RKO (cell line): ENCODE measurements at places on chromosomes 4 and X.

DNA sequence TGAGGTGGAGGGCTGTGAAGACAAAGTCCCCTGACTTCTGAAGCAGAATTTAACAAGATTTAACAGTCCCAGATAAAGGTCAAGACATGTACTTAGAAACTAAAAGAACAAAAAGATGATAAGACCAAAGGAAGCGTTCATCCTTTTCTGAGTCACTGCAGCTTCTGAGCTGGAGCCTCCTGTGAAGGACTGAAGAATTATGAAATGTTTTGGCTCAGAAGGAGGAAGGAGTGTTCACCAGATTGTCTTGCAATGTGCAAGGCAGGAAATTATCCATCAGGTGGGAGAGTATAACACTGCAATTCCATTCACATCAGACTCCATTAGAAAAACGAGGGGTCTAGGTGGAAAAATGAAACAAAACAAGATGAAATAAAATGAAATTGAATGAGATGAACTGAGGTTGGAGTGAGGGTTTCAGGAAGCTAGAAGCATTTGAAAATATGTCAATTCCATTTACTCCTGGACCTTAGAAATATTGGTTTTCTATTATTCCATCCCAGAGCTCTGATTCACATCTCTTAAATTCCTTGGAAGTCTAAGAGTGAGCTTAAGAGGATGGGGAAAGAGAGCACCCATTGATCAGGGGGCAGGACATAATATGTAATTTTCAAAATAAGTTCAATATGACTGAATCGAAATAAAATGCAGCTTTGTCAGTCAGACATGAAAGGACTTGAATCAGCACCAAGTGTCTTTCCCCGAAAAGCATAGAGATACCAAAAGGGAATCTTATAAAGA lies 186.1 kb upstream of the LNX1 start:
- no peak for DNase-seq

GRCh38 chr4:140174543-140174942 lies 20.6 kb upstream of the MAML3 start:
- DNase-seq, result no peak

DNA sequence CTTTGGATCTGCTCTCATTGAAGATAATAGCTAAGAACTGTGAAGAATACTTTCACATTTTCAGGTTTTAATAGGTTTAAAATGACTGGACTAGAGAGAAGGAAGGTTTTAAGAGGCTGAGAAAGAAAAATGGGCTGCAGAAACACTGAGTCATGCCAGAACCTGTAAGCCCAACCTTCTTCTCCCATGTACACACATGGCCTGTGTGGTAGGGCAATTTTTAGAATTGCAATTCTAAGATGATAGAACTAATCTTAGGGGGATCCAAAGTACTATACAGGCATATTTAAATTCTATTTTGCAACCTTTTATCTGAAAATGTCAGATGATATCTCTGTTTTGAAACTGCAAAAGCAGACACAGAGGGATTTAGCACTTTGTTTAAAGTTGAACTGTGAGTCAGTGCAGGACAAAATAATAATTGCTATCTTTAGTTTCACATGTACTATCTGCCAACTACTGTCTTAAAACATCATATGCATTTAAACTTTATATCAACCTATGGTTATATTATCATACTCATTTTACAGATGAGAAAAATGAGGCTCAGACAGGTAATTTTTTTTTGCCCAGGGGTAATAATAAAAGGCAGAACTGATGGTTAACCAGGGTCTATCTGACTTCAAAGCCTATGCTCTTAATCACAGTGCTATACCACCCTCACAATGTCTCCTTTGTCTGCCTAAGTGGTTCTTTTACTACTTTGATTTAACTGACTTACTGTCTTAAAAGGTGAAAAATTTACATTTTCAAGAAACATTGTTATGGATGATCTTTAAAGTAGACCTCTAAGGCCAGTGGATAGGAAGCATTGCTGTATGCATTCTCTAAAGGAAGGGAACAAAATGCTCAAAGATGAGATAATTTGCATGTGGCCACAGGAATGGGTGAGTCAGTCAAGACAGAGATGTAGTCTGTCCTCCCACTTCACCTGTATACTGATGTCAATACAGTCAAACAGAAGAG lies 4.3 kb downstream of the TMPRSS11E start:
- DNase-seq, result no peak

- peak; percentile 29 for DNase-seq
Observed at GRCh38 chr4:171846232-171846631, 33.0 kb downstream of the GALNTL6 start.

- no peak for DNase-seq
Observed at GRCh38 chrX:11059933-11060332, 51.2 kb upstream of the HCCS start.

DNA sequence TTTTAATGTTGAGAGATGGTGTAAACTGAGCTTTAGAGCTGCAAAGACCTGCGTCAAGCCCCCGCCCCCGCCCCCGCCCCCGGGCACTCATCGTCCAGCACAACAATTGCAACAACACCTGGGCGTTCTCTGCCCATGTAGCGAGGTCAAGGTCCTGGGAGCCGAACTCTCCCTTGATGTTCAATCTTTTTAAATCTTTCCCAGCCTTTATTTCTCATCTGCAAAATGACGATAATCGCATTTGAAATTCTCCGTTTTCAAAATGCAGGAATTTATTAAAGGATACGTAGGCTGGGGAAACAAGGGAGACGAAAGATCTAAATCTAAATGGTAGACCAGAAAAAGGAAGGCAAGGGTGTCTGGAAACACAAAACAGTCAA lies 648 bp upstream of the MSMO1 start:
- peak; percentile 83 for DNase-seq

- no peak for DNase-seq
Observed at GRCh38 chr4:39429476-39430334, 23.0 kb downstream of the KLB start.

DNA sequence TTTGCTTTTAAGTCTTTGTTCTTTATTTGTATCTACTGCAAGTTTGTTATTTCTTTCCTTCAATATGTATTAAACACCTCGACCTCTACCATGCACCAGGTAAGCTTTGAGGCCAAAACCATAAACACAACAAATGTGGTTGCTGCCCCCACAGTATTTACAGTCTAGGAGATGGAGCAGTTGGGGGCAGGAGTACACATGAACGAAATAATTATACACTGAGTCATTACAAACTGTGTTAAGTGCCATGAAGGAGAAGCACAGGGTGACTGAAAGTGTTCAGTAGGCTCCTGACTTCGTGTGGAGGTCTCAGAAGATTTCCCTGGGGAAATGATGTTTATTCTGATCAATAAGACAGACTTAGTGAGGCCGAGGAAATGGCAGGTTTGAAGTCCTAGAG lies 30.3 kb downstream of the SLC25A43 start:
- no peak for DNase-seq

GRCh38 chrX:17922303-17922702 lies 61.2 kb upstream of the RAI2 start:
- no peak for DNase-seq

DNA sequence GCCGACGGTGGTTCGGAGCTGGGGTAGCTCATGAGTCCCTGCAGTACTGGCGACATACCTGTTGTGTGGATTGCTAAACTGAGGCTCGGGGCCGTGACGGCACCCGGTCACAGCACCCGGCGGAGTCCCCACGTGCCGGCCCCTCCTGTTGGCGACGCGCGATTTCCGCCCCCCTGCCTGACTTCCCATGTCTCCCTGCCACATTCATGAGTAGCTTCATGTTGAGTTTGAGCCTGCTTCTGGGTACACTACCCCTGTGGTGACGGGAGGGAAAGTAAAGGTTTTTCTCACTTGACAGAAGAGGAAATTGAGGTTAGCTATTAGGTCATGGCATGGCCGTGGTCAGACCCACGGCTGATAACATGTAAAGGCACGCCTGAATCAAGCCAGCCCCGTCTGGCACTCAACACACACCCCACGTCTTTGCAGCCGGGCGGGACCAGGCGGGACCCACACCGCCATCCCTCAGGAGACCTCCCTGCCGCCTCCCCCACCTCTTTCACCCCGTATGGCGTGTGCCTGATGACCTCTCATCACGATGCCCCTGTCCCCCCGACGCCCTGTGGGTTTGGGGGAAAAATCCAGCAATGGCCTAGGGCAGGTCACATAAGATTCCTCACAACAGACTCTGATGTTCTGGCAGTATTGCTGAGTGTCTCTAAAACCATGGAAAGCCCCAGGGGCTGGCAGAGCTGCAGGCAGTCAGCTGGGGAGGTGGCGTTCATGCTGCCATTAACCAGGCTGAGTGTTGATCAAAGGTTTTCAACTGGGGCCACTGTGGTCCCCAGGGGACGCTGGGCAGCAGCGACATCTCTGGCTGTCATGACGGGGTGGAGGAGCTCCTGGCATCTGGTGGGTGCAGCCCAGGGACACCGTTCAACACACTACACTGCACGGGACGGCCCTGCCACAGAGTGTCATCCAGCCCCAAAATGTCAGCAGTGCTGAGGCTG lies 29.2 kb downstream of the P2RY8 start:
- DNase-seq, result no peak

DNA sequence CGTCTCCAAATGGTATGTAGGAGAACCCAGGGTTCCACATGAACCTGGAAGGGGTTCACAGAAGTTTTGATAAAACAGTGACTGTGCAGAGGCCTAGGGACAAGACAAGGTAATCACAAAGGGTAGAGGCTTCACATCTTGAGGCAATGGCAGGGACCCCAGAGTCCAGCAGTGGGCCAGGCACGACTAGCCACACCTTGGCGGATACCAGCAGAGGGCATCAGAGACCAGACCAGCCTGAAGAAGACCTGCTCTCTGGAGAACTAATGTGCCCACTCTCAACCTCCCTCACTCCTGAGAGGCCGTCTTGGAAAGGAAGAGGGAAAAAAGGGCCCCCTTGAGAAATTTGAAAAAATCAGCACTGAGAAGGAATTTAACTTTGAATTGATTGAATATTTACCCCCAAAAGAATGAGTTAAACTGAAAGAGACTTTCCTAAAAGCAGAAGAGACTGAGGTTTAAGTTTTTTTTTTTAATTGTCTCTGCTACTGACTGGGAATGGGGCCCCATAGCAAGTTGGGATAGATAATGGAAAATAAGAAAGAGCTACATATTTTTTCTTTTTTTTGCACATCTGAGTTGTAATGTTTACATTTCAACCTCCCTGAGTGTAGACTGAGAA lies 243.8 kb upstream of the JADE1 start:
- DNase-seq, result peak; percentile 67
